ENCODE measurements at places on chromosomes 16 and 17. TPM values are rescaled to one million over a fixed set of nuclear protein-coding genes. Genes with fewer than 3 reads are reported as not detected.

DNA sequence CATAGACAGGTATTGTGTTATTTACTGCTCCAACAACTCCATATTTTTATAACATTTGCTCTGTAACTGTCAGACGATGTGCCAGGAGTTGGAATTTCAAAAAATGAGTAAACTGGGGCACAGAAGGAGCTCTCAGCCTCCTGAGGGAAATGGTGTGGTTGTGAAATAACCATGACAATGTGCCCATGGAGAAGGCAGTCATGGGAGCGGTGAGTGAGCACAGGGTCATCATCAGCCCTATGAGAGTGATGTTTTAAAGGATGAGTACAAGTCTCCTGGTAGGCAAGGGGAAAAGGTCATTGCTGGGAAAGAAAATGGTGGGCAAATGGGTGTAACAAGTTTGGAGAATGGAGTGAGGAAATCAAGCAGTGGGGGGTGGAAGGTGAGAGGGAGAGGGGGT, 115.0 kb upstream of the SEC14L1 start:
- no peak for DNase-seq

- DNase-seq: no peak
These were observed 24.7 kb upstream of the KIFC3 start for GRCh38 chr16:57826706-57827625.

DNA sequence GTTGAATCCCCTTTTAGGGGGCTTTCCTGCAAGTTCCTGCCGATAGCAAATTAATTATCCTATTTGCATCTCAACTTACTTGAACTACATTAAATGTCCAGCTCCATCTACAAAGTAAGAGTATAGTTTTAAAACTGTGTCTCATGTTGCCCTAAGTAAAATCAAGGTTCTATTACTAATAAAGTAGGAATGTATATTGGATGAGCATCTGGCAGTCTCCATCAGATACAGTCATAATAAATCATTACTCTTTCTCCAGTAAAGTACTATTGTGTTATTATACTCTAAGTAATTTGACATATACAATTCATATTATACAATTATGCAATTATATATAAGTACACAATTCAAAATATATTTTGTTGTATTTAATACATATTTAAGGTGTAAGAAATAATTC, 249.3 kb downstream of the CEP112 start:
- no peak for DNase-seq

DNA sequence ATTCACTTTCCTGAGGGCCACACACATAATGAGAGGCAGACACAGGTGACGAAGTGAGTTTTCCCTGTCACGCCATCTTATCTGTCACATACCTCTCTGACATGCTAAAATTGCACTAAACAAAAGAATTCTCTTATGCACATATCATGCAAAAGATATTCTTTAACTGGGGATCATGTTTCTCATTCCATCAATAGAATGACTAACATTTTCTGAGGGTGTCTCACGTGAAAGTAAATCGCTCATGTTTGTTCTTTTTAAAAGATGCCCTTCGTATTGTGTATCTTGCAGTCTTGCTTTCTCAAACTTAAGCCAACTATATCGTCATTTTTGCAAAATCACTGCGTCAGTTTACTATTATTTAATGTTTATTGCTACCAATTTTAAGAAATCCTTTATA, 306.4 kb downstream of the WWOX start:
- no peak for DNase-seq

- DNase-seq: no peak
These were observed 105.0 kb downstream of the TANGO6 start for GRCh38 chr16:68948230-68948910.

DNA sequence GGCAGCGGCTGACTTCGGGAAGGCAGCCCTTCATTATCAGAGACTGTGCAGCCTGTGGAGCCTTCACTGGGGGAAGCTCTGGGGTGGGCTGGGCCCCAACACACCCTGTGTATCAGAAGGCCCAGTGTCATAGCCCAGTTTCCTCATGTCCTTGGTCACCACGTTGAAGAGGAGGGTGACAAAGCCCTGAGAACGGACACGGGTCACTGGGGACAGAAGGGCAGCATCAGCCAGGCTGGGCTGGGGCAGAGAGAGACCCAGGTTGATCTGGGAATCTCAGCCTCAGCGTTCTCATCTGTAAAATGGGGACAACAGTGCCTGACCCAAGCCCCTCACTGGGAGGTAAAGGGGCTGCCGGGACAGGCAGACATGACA, 19.3 kb downstream of the B9D1 start:
- DNase-seq: no peak

DNA sequence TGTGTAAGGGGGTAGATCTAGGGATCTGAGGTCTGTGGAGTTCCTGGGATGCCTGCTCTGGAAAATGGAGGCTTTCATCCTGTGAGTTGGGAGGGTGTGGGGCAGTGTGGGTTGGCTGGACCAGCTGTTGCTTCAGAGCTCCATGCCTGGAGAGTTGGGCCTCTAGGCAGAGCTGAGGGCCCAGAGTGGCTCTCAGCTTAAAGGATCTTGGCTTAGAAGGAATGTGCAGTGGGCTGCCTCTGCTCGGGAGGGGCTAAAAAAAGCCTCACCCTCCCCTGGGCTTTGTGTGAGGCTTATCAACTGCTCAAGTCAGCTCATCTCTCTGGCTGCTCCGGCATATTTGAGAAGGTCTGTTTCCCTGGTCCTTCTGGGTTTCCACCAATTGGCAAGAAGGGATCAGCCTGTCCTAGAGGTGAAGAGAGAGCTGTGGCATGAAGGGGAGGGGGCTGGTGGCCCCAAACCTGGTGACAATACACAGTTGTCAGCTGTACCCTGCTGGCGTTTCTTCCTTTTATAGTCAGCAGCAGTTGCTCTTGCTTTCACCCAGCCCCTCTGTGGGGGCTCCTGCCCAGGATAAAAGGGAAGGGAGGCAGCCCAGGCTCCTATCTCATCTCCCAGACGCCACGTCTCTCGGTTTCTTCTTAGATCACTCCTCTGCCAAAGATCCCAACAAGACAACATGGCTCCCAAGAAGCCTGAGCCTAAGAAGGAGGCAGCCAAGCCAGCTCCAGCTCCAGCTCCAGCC, at the start of gene MYL4:
MYL4 (plus strand) TSS at position 605 of the 745 bp plus-strand sequence; CDS start at position 680, 75 bp downstream.
- no peak for DNase-seq

GRCh38 chr16:57089406-57089805, 3.0 kb upstream of the CPNE2 start:
- no peak for DNase-seq

GRCh38 chr17:49401971-49402611, 12.6 kb downstream of the PHB1 start:
- DNase-seq: no peak

Gene MT1M
- 1.2 TPM for total RNA-seq

Gene PYY
- not detected for total RNA-seq

Gene ETV4
- 6.5 TPM for total RNA-seq

Gene ADAD2
- not detected for total RNA-seq

Gene HEATR9
- not detected for total RNA-seq

Gene HS3ST4
- total RNA-seq: not detected
